Stimulated activated CD8-positive, alpha-beta memory T cell treated with anti-CD3 and anti-CD28 coated beads, Interleukin-15, amount 100 ng/mL, for 48 hours (primary cell): ENCODE measurements at places on chromosomes 2 and 18.
A peak's percentile ranks its signal among the peaks of the same experiment; 100 is the strongest.

DNA sequence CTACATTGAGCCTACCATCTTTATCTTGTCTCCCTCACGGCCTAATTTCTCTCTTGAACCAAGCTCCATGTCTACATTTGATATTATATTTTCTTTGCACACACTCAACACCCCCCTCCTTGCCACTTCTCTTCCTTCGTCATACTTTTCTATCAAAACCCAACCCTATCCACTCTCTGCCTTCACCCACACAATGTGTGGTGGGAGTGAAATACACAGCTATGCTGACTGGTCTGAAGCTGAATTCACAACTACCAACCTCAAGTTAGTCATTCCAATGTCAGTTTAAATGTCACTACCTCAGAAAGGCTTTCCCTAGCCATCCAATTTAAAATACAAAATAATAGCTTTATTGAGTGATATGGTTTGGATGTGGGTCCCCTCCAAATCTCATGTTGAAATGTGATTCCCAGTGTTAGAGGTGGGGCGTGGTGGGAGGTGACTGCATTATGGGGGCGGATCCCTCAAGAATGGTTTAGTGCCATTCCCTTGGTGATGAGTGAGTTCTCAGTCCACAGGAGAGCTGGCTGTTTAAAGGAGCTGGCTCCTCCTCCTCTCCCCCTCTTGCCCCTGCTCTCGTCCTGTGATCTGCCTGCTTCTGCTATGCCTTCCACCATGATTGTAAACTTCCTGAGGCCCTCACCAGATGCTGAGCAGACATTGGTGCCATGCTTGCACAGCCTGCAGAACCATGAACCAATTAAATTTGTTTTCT lies 112.1 kb downstream of the DTNB start:
- peak; percentile 26 for DNase-seq

- no peak for DNase-seq
Observed at GRCh38 chr18:46916551-46917107, 678 bp downstream of the PIAS2 start.

GRCh38 chr2:171941316-171941699 lies 19.0 kb downstream of the HAT1 start:
- DNase-seq, result no peak

- DNase-seq, result no peak
Observed at GRCh38 chr18:52341608-52342381, 1.8 kb downstream of the DCC start.

GRCh38 chr2:207459990-207460757 lies 69.6 kb upstream of the CREB1 start:
- no peak for DNase-seq

- no peak for DNase-seq
Observed at GRCh38 chr2:224849264-224849663, 133.1 kb upstream of the CCDC195 start.

DNA sequence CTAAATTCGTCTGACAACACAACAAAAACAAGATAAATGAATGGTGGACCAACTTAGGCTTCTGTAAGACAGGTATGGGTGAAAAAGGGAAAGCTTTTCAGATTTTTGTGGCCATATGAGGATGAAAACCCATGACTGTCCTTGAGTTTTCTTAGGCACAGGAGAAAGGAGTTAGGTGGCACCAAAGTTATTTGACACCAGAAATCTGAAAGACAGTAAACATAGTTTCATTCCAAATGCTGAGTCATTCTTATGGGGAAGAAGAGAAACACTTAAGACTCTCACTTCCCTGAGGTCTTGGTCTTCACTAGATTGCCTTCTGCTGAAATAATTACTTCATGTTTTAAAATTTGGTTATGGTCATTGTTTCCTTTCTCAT lies 5.2 kb upstream of the GPD2 start:
- no peak for DNase-seq

GRCh38 chr2:12047761-12048160 lies 301.3 kb downstream of the LPIN1 start:
- no peak for DNase-seq

GRCh38 chr18:32446780-32447179 lies 23.9 kb downstream of the GAREM1 start:
- no peak for DNase-seq

GRCh38 chr2:212107989-212108388 lies 430.6 kb downstream of the ERBB4 start:
- no peak for DNase-seq

DNA sequence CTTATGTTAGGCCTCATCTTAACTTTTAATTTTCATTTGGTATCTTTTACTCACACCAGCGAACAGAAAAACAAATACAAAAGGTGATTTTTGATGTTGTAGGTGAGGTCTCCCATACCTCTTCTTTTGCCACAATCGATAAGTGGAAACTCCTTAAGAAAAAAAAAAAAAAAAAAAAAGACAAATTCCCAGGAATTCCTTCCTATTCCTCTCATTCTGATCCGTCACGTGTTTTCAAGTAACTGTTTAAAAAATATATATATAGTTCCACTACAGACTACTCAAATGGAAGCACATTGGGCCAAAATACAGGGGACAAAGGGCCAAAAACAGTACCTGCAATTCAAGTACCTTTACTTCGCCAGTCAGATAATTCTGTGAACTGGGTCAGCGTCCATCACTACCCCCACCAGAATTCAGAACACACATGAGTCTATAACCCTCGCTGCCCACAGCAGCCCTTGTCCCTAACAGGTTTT lies 16.5 kb downstream of the NMUR1 start:
- DNase-seq, result no peak

DNA sequence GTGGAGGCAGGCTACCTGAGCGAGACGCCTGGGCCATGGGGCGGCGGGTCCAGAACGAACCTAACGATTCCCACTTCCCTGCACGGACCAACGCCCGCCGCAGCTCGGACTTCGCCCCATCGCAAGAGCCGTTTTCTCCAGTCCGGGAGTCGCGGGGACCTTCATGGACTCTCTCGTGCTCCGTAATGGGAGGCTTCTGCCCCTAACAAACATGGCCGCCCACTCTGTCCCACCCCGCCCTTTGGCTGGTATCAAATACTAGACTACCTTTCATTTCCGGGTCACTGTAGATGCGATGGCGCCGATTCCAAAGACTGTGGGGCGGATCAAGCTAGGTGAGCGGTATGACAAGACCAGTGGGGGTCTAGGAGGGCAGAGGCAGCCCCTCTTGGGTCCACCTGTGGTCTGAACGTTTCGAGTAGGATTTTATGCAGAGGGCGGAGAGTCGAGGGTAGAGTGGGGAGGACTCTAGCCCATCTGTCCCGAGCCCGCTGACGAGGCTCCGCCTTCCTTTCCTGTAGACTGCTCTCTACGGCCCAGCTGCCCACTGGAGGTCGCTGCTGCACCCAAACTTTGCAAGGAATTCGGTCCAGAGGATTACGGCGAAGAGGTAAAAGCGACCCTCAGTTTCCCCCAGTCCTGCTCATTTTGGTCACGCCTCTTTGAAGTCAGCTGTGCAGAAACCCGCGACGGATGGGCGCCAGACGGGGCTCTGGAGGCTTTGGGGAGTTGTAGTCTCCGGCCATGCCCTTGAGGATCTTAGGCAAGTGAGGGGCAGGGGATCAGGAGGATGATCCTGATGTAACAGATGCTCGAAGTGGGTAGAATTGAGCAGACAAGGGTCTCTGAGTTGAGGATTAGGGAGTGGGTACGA lies at the start of the genes CCDC142 and TTC31:
TSS of gene CCDC142 (minus strand) at position 198 of the 874 bp plus-strand sequence. CDS start at position 37, 161 bp downstream.
TSS of gene TTC31 (plus strand) at position 281 of the 874 bp plus-strand sequence. CDS start at position 296, 15 bp downstream.
- DNase-seq, result peak; percentile 87

DNA sequence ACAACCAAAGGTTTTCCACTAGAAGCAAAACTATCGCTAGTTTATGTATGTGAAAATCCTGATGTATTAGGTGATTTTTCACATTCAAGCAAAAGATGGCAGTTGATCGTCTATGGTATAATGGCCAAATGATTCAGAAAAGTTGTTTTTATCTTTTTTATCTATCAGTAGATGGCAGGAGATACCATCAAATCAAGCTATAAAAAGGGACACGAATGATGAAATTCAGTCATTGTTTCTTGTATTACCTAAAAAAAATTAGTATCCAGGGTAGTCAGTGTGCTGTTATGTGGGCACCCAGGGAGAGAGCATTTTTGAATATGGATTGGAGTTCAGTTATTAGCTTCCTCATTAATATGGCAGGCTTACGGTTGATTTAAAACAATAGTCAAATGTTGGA lies 22.9 kb upstream of the CAVIN2 start:
- DNase-seq, result no peak

- DNase-seq, result no peak
Observed at GRCh38 chr2:213848631-213849030, 562.2 kb upstream of the VWC2L start.

DNA sequence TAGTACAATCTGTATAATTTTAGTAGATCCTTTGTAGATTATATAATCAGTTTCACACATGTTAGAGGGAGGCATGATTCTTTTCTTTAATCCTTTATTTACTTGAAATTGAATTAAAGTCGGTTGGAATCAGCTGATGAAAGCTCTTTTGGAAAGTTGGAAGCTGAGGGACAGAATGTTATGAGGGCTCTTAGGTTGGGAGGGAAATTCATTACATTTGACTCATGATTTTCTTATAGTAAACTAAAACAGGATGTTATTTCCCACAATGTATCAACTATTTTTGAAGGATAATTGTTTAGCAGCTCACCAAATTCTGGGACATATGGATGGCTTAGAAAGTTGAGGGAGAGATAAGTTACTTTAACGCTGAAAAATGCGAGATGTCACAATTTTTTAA lies 52.7 kb upstream of the TMEFF2 start:
- no peak for DNase-seq

DNA sequence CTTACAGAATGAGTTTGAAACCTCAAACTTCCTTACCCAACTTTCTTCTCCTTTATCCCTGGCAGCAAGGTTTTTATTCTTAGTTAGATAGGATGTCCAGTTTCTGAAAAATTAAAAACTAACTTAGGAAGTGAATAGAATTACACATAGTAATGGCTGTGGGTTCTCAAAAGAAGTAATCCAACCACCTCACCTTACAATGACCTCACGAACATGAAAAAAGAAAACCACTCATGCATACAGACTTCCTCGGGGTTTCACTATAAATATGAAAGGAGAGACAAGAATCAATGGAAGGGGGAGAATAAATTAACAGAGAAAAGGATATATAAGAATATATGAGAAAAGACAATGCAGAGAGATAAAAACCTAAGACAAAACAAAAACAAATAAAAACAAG lies 1044.3 kb upstream of the KLHL29 start:
- DNase-seq, result no peak

GRCh38 chr2:171247741-171248662 lies 87.3 kb upstream of the TLK1 start:
- DNase-seq, result no peak

- no peak for DNase-seq
Observed at GRCh38 chr2:118457951-118458350, 369.7 kb downstream of the INSIG2 start.

- DNase-seq, result no peak
Observed at GRCh38 chr2:26608557-26608956, 32.6 kb downstream of the CIB4 start.

DNA sequence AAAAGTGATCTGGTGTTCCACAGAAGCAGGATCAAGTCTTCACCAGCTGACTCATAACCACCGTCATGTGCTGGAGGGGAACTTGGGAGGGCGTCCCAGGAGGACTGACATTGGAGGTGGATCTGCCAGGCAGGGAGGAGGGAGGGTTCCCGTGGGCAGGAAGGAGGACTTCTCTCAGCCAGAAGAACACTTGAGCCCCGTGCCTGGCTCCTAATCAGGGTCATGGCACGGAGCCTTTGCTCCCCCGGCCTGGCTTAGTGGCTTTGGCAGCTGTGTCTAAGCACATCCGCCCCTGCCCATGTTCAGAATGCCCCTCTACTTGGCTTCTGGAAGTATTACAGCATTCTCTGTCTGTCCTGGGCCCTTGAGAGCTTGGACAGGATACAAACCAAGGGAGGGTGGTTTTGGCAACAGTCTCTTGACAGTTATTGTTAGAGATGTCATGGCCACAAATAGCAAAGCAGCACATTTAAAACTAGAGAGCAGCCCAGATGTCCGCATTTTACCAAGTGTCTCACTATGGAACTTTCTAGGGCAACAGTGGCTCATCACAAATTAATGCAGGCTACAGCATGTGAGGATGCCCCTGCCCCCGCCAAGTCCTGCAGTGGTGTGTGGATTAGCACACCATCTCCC lies 11.5 kb downstream of the PPP1R7 start:
- no peak for DNase-seq

- DNase-seq, result no peak
Observed at GRCh38 chr2:131126436-131126835, 21.3 kb downstream of the PLEKHB2 start.

GRCh38 chr18:65146482-65147021 lies 604.3 kb upstream of the CDH7 start:
- no peak for DNase-seq

GRCh38 chr2:45975752-45976517 lies 321.3 kb upstream of the EPAS1 start:
- DNase-seq, result no peak

- no peak for DNase-seq
Observed at GRCh38 chr2:215313255-215313613, 1.4 kb downstream of the ATIC start.

GRCh38 chr2:236844711-236845110 lies 241.0 kb upstream of the COPS8 start:
- no peak for DNase-seq

DNA sequence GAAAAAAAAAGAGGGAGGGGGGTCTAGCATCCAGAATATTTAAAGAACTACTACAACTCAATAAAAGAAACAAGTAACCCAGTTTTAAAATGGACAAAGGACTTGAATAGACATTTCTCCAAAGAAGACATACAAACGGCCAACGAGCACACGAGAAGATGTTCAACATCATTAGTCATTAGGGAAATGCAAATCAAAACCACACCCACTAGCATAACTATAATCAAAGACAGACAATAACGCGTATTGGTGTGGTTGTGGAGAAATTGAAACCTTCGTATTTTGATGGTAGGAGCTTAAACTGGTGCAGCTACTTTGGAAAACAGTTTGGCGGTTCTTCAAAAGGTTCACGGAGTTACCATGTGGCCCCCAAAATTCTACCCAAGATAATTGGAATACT lies 64.3 kb upstream of the CAB39 start:
- DNase-seq, result no peak

DNA sequence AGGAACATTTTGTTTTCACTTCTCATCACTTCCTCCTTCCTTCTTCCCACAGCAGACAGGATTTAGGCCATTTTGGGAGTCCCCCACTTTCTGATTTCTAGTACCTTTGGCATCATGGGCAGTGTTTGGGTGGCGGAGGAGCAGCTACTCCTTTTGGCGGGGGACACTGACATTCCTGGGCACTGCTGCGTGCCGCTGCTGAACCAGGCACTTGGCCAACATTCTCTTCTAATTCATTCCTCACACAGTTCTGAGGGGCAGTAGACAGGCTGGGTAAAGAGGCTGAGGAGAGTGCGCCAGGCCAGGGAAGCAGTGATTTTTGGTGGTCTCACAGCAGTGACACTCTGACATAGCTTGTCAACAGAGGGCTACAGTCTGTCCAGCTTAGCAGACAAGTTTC lies 270.2 kb downstream of the LOXHD1 start:
- DNase-seq, result no peak

- no peak for DNase-seq
Observed at GRCh38 chr2:28801726-28802125, 8.9 kb upstream of the SPDYA start.

GRCh38 chr2:174336501-174337336 lies 2.0 kb downstream of the SP9 start:
- DNase-seq, result no peak

- no peak for DNase-seq
Observed at GRCh38 chr18:22067682-22068081, 101.7 kb upstream of the GATA6 start.
